ENCODE measurements at places on chromosomes 2 and 18.

DNA sequence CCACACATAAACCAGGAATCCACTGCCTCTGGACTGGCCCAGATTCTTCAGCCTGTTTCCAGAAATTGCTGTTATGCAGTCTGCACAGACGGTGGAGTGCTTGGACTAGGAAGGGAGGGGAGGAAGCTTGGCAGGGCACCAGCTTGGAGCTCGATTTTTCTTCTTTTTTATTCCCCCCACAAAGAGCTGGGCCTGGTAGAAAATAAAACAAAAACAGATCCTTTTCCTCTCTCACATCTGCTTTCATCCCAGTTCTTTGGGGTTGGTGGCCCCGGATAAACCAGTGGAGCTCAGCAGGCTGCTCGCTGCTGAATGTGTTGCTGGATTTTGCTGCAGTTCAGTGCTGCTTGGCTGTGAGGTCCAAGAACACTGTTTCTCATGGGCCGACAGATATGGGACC lies 16.0 kb downstream of the LRRTM1 start:
- DNase-seq = no peak

DNA sequence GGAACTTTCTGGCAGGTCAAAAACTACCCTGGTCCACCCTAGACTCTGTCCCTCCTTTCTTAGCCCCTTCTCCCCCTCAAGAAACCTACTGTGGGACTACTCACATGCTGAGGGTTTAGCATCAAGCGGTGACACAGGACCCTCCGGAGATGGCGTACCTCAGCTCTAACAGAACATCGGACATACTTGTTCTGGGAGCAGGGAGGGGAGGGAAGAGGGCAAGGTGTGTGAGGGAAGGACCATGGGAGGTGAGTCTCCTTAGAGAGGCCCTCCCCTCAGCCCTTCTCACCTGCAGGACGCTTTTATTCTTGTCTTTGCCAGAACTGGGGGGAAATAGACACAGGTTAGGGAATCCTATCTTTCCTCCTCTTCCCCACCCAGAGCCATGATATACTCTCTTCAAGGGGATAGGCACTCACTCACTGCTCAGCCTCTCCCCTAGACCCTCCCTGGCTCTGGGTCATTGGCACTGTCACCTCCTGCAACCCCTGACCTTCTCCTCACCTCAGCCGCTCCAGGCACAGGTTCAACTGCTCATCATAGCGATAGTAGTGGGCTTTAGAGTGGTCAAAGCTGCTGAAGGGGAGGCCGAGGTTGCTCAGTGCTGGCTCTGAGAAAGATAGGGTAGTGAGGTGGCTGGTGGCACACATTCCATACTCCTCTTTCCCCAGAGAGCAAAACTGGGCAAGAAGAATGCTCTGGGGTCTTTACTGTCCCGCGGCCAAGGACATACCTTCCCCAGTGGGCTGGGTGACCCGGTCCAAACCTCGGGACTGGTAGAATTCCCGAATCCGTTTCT lies 1.8 kb downstream of the PCGF1 start:
- DNase-seq = no peak

GRCh38 chr18:78151948-78152725 lies 827.5 kb upstream of the SALL3 start:
- no peak for DNase-seq

- DNase-seq = no peak
Measured at GRCh38 chr2:11967946-11968465, 221.6 kb downstream of the LPIN1 start.

DNA sequence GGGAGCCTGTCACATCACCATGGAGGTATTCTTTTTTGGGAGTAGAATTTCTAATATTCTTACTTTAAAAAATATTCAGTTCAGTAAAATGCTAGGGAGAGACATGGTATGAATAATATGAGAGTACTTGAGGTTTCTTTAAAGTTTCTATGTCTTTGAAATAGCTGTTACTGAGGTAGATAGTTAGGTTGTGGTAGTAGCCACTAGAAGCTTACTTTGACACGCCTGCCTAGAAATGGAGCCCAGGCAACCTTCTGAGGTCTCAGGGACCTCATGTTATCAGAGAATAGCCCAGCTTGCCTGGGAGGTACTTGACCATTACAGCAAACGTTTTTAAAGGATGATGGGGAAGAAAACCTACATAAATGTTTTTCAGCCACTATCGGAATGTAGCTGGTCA lies 131.2 kb downstream of the AGPS start:
- no peak for DNase-seq

- DNase-seq = peak; percentile 54
Measured at GRCh38 chr2:42238644-42239288, 69.6 kb downstream of the EML4 start.

DNA sequence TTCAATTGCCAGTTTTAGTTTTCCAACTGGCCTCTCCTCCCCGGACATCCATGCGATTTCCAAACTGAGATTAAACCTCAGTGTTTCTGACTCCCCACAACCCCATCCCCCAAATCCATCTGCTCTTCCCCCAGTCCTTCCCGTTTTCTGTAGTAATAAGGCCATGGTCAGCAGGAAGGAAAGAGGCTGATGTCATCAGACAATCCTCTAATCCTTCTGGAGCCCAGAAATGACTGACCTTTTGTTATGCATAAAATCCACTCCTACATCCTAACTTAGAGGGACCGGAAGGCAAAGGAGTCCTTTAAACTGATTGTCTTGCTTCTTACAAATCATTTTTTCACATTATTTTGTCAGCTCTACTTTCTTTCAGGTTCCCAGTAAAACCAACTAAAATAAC lies 155.8 kb downstream of the INO80D start:
- no peak for DNase-seq

GRCh38 chr2:60502144-60502543 lies 51.3 kb downstream of the BCL11A start:
- DNase-seq = no peak

- no peak for DNase-seq
Measured at GRCh38 chr2:147679191-147679954, 165.5 kb upstream of the ACVR2A start.

DNA sequence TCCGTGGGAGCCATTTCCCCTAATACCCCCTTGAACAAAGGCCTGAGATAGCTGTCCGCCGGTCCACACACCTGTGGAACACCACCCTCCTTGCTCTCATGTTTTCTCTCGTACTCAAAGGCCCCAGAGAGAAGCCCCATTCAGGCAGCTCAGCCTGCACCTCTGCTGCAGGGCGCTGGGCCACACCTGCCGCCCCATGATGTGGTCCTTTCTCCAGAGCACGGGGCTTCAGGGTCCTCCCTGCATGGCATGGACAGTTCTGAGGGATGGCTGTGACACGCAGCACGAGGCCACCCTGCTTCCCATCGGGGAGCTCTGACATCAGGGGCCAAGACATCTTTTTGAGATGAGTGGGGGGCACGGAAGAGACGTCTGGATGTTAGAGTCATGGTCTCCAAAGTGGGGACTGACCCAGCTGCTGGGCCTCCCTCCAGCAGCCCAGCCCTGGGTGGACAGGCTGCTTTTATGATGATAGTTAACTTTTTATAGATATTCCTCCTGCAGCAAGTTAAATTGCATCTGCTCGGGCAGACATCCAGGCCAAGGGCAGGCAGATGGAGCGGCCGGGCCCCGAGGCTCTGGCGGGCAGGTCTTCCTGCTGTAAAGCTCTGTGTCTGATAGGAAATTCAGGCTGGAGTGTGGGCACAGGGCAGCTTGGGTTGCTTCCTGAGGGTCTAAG lies 56.7 kb downstream of the SDC1 start:
- no peak for DNase-seq

GRCh38 chr2:112977559-112978056 lies at the start of gene IL36G:
Gene IL36G (plus strand): TSS chr2:112978006. CDS start chr2:112978639, 633 bp downstream.
- DNase-seq = no peak

DNA sequence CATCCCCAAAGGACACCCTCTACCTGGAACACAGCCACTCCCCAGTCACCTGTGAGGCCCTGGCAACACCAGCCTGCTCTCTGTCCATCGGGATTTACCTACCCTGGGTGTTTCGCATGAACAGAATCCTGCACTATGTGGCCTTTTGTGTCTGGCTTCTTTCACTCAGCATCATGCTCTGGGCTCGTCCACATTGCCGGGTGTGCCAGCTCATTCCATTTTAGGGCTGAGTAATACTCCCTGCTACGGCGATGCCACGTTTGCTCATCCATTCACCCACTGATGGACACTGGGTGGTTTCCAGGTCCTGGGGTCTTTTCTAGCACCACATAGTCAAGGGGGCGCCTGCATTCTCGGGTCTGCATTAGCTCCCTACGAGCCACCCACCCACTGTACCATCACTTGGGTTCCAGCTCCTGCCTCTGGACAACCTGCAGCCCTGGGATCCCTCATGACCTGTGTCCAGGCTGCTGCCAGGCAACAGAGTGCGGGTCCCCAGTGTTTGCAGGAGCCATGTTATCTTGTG lies 22.0 kb downstream of the KCNF1 start:
- no peak for DNase-seq

DNA sequence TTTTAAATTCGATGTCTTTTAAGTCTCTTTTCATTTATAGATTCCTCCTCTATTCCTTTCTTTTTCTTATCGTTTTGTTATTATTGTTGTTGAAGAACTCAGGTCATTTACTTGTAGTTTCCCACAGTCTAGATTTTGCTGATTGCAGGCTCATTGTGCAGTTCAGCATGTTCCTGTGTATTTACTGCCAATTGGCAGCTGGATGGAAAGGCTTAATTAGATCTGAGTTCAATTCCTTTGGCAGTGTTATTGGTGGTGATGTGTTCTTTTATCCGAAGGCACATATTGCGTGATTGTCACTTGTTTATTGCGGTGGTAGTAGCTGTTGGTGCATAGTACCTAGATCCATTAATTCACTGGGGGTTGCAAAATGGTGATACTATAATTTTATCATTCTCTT lies 180.7 kb downstream of the BABAM2 start:
- no peak for DNase-seq

- no peak for DNase-seq
Measured at GRCh38 chr2:36477315-36477714, 120.7 kb downstream of the FEZ2 start.

GRCh38 chr2:139495851-139496250 lies 715.7 kb upstream of the NXPH2 start:
- DNase-seq = no peak

DNA sequence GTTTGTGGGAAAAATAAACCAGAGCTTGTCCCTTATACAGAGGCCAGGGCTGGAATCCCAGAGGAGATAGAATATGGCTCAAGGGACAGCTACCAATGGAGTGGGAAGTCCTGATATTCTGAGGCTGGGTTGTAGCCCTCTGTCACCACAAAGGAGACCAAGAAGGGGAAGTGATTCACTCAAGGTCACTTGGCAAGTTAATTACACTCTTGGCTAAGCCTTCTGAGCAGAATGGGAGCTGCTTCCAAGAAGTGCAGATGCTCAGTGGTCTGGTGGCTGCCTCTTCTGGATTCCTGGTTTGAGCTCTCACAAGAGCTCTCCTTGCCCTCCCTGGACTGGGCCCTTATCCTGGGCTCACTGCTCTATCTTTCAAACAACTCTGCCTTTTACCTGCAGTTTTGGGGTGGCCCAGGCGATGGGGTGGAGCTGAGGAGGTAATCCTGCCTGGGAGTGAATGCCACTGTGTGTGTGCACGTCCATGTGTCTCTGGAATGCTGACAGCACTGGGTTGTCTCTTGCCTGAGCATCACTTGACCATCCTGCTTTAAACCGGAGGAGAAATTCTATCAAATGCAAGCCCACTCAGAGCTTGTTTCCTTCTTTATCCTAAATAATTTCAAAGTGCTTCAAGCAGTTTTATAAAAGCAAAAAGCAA lies 168.2 kb downstream of the KCNS3 start:
- DNase-seq = no peak

DNA sequence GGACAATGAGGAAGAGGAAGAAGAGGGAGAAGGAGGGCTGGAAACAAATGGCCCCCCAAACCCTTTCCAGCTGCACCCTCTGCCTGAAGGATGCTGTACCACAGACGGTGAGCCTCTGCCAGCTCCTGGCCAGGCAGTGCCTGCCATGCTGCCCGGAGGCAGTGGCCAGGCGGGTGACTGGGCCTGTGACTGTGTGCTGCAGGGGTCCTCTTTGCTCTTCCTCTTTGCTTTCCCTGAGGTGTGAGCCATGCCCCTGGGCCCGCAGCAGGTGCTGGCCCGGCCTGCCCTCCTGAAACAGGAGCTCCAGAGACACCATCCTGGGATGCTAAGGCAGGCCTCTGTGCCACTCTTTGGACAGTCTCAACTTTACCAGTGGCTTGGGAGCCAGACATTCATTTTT lies 28.6 kb downstream of the GREB1 start:
- DNase-seq = no peak
